ENCODE measurements at places on chromosomes 16 and 17. TPM values are rescaled to one million over a fixed set of nuclear protein-coding genes. Genes with fewer than 3 reads are reported as not detected.

- H3K27ac ChIP-seq: no peak overlapping the region
- no peaks in the 10 kb centered on the region for H3K36me3 ChIP-seq
- no peak overlapping the region for H3K4me3 ChIP-seq
- H3K27me3 ChIP-seq: no peaks in the 10 kb centered on the region
- H3K4me1 ChIP-seq: no peaks in the 10 kb centered on the region
Measured at GRCh38 chr16:86892509-86892908, 314.2 kb downstream of the FOXL1 start.

GRCh38 chr16:58475091-58475619, 24.8 kb upstream of the NDRG4 start:
- H3K36me3 ChIP-seq: no peaks in the 10 kb centered on the region
- no peaks in the 10 kb centered on the region for H3K4me1 ChIP-seq
- no peak overlapping the region for H3K4me3 ChIP-seq
- no peak for DNase-seq

DNA sequence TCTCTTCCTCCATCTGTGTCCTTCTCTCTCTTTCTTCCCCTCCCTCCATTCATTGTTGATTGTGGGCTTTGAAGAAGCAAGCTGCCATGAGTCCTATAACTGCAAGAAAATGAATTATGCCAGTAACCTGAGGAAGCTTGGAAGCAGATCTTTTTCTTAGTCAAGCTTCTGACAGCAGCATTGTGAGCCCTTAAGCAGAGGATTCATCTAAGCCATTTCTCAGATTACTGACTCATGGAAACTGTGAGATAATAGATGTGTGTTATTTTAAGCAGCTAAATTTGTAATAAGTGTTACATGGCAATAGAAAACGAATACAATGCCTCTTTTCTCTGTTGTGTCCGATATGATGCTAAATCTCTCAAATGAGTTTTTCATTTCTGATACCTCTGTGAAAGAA, 1109.7 kb downstream of the CDH11 start:
- no peaks in the 10 kb centered on the region for H3K4me1 ChIP-seq
- H3K4me3 ChIP-seq: no peak overlapping the region
- H3K27ac ChIP-seq: no peak overlapping the region
- DNase-seq: no peak

GRCh38 chr17:1590029-1590746, 27.6 kb upstream of the PITPNA start:
- no peaks in the 10 kb centered on the region for H3K4me1 ChIP-seq
- no peaks in the 10 kb centered on the region for H3K27me3 ChIP-seq
- no peak overlapping the region for H3K4me3 ChIP-seq
- H3K36me3 ChIP-seq: no peaks in the 10 kb centered on the region
- no peak overlapping the region for H3K27ac ChIP-seq
- DNase-seq: peak; percentile 82

- no peaks in the 10 kb centered on the region for H3K36me3 ChIP-seq
- no peak overlapping the region for H3K27ac ChIP-seq
- H3K4me3 ChIP-seq: no peak overlapping the region
- no peaks in the 10 kb centered on the region for H3K4me1 ChIP-seq
Measured at GRCh38 chr17:36128411-36128978, 24.9 kb downstream of the CCL4 start.

DNA sequence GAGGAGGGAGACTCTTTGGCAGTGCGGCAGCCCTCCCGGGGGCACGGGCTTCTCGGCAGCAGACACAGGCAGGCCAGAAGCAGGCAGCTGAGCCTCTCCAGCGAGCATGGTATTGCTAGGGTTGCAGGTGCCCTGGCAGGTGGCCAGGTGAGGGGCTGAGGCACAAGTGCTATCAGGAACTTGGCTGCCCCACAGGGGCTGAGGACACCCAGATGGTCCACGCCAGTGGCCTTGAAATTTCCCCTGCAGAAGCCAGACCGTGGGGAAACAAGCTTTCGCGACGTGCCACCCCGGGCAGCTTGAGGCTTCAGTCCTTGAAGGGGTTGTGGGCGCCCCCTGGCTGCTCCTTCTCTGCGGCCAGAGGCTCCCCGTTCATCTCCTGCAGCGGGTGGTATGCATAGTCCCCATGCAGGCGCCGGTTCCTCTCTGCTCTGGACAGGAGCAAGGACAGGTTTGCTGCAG, 8.5 kb downstream of the NAGPA start:
- no peak for DNase-seq
- H3K27ac ChIP-seq: no peak overlapping the region
- H3K4me1 ChIP-seq: no peaks in the 10 kb centered on the region

- DNase-seq: no peak
- H3K4me1 ChIP-seq: no peaks in the 10 kb centered on the region
- H3K27ac ChIP-seq: no peak overlapping the region
- no peaks in the 10 kb centered on the region for H3K36me3 ChIP-seq
Measured at GRCh38 chr17:15926039-15926740, 18.7 kb upstream of the ADORA2B start.

DNA sequence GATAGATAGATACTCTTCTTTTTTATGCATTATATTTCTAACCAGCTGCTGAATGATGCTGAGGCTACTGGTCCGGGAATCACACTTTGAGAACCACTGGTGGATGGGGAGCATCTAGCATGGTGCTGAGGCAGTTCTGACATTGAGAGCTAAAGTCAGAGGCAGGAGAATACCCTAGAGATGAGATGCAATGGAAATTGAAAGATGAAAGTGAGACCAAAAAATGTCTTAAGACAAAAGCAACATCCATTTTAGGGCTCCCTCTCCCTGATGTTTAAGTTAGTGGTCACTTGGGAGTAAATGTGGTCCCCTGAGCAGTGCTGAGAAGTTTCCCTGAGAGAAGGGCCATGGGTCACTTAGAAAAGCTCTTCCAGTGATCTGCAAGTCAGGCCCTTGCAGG, 6.8 kb downstream of the PCTP start:
- no peak for DNase-seq
- H3K4me1 ChIP-seq: no peaks in the 10 kb centered on the region
- no peaks in the 10 kb centered on the region for H3K27me3 ChIP-seq
- H3K36me3 ChIP-seq: peaks cover 2% of the 10 kb centered on the region
- no peak overlapping the region for H3K27ac ChIP-seq

GRCh38 chr17:55606488-55606815, 95.2 kb upstream of the SMIM36 start:
- H3K4me3 ChIP-seq: no peak overlapping the region
- no peaks in the 10 kb centered on the region for H3K27me3 ChIP-seq
- H3K27ac ChIP-seq: no peak overlapping the region
- H3K4me1 ChIP-seq: no peaks in the 10 kb centered on the region

Gene HOXB5
- total RNA-seq: 1.4 TPM

Gene PDE6G
- 0.58 TPM for total RNA-seq

Gene SEZ6L2
- total RNA-seq: 1.4 TPM

Gene MEAK7
- 17.4 TPM for total RNA-seq

Measured in aorta (tissue), 5 donors.